ENCODE measurements at places on chromosomes 11 and 22. TPM values are rescaled to one million over a fixed set of nuclear protein-coding genes. Genes with fewer than 3 reads are reported as not detected.

GRCh38 chr11:86807360-86807759 is 7.0 kb downstream of the PRSS23 start:
- H3K27me3 ChIP-seq = no peaks in the 10 kb centered on the region
- no peak overlapping the region for H3K27ac ChIP-seq
- no peak for DNase-seq
- H3K4me3 ChIP-seq = no peak overlapping the region
- H3K4me1 ChIP-seq = peaks cover 17% of the 10 kb centered on the region
- peaks cover 9% of the 10 kb centered on the region for H3K36me3 ChIP-seq

DNA sequence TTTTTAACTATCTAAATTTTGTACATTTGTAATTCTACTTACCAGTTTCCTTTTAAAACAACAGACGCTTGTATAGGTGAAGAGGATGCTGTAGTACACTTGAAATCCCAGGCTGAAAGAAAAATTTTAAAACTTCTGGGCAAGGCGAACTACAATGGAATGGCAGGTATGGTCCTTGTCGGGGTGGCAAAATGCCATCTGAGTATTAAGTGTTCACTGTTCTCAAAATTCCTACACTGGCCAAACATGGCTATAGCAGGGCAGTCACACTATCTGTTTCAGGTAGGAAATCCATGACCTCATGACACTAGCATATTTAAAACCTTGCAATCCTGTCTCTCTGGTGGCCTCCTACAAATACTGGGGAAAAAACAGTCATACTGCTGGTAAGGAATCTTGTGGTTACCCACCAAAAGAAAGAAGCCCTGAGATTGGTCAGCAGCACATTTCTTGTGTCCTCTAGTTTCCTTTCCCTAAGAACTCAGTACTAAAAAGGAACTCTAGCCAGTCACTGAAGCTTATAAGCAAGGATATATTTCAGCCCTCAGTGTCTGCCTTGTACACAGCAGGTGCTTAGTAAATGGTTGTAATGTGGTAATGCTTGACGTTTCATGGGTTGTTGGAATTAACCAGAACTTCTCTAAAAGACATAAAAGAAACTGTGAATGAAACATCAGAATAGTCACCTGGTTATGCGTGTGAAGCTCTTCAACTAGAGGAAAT is 5.2 kb upstream of the ZC3H12C start:
- peaks cover 3% of the 10 kb centered on the region for H3K4me1 ChIP-seq
- H3K27ac ChIP-seq = no peak overlapping the region
- no peaks in the 10 kb centered on the region for H3K36me3 ChIP-seq
- peak; percentile 44 for DNase-seq
- H3K27me3 ChIP-seq = no peaks in the 10 kb centered on the region

Gene TCN2
- 6.9 TPM for total RNA-seq

DNA sequence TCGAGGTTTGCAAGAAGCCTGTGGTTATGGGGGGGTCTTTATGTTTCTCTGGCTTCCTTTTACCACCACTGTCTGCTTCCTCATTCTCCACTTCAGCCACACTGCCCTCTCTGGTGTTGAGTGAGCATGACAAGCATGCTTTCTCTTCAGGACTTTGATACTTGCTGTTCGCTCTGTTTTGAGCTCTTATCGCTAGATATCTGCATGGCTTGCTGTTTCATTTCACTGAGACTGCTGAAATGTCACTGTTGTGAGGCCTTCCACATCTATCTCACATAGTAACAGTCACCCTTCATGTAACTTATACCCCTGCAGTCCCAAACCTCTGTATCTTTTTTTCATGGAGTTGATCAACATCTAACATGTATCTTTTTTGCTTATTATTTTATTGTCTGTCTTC is 59.8 kb downstream of the TMEM135 start:
- H3K36me3 ChIP-seq = no peaks in the 10 kb centered on the region
- H3K4me1 ChIP-seq = no peaks in the 10 kb centered on the region
- no peak overlapping the region for H3K27ac ChIP-seq
- no peak overlapping the region for H3K4me3 ChIP-seq

Gene PARVG
- not detected for total RNA-seq

Gene OR8G5
- not detected for total RNA-seq

Gene OR52E8
- total RNA-seq = not detected

GRCh38 chr11:110522471-110522870 is 92.7 kb downstream of the FDX1 start:
- no peaks in the 10 kb centered on the region for H3K36me3 ChIP-seq
- H3K27ac ChIP-seq = no peak overlapping the region
- peaks cover 12% of the 10 kb centered on the region for H3K4me1 ChIP-seq
- no peaks in the 10 kb centered on the region for H3K27me3 ChIP-seq
- no peak overlapping the region for H3K4me3 ChIP-seq

GRCh38 chr22:42178910-42179519 is 48.4 kb upstream of the CYP2D6 start:
- H3K27me3 ChIP-seq = no peaks in the 10 kb centered on the region
- no peaks in the 10 kb centered on the region for H3K36me3 ChIP-seq
- H3K27ac ChIP-seq = no peak overlapping the region
- H3K4me1 ChIP-seq = peaks cover 7% of the 10 kb centered on the region
- DNase-seq = no peak

Gene OR51E2
- total RNA-seq = not detected

Gene TSG101
- 78.4 TPM for total RNA-seq

Gene PITPNM1
- 10.2 TPM for total RNA-seq

Gene CNTN5
- not detected for total RNA-seq

GRCh38 chr11:28539239-28540030 is 431.2 kb downstream of the METTL15 start:
- no peaks in the 10 kb centered on the region for H3K27me3 ChIP-seq
- no peaks in the 10 kb centered on the region for H3K4me1 ChIP-seq
- no peak overlapping the region for H3K4me3 ChIP-seq
- H3K27ac ChIP-seq = no peak overlapping the region
- no peaks in the 10 kb centered on the region for H3K36me3 ChIP-seq

DNA sequence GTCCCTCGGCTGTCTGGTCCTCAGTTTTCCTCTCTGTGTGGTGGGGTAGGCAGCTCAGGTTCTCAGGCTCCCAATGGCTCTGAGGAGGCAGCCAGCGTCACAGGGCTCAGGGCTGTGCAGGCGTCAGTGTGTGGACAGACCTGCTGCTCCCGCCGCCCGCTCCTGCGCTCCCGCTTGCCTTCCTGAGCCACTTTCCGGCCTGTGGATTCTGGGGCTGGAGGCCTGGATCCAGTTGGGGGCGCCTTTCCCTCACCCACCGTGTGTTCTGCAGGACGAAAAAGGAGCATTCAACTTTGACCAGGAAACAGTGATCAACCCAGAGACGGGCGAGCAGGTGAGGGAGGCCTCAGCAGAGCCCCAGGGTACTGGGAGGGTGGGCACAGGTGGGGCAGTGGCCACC is 14.7 kb downstream of the DPP3 start:
- H3K27me3 ChIP-seq = no peaks in the 10 kb centered on the region
- no peak overlapping the region for H3K27ac ChIP-seq
- no peak for DNase-seq
- peaks cover 12% of the 10 kb centered on the region for H3K36me3 ChIP-seq
- H3K4me3 ChIP-seq = no peak overlapping the region

DNA sequence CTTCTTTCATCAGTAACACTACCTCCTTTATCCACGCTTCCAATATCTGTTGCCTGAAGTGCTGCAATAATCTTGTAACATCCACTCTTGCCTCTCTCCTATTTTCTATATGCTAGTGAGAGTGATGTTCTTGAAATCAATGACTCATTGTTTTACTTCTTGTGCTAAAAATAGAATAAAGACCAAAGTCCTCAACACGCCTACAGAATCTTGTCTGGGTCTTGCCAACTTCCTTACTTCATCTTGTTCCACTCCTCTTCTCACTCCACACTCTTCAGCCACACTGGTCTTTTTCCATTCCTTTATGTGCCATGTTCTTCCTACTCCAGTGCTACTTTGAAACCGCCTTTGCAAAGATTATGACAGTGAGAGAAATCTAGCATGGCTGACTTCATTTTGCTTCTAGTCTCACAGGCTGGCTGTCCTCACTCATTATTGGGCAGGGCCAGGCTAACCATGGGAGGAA is 136.4 kb downstream of the CCDC81 start:
- H3K36me3 ChIP-seq = no peaks in the 10 kb centered on the region
- no peaks in the 10 kb centered on the region for H3K27me3 ChIP-seq
- H3K4me1 ChIP-seq = peaks cover 5% of the 10 kb centered on the region
- DNase-seq = peak; percentile 79
- no peak overlapping the region for H3K4me3 ChIP-seq
- no peak overlapping the region for H3K27ac ChIP-seq
